ENCODE measurements at places on chromosomes 5 and 9.
A peak's percentile ranks its signal among the peaks of the same experiment; 100 is the strongest.

DNA sequence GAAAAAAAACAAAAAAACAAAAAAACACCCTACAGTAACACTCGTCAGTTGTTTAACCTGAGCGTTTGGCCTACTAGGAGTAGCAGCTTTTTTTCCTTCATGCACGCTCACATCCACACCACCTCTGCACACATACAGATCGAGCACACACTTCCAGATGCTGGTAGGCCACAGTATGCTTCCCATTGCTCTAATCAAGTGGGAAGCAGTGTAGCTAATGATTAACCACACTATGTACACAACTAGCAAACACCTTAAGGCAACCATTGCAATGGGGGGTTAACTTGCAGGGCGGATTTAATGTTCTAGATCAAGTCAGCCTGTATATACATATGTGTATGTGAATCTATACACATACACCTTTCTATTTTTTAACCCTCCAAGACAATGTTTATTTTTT lies 65.5 kb upstream of the GLRX start:
- no peak overlapping the region for H3K27ac ChIP-seq
- H3K4me1 ChIP-seq = peaks cover 6% of the 10 kb centered on the region
- no peak overlapping the region for H3K4me3 ChIP-seq
- no peaks in the 10 kb centered on the region for H3K27me3 ChIP-seq
- peaks cover 5% of the 10 kb centered on the region for H3K36me3 ChIP-seq
- DNase-seq = no peak

- H3K27me3 ChIP-seq = no peaks in the 10 kb centered on the region
- H3K36me3 ChIP-seq = no peaks in the 10 kb centered on the region
- no peak for DNase-seq
- no peaks in the 10 kb centered on the region for H3K4me1 ChIP-seq
- no peak overlapping the region for H3K27ac ChIP-seq
- H3K4me3 ChIP-seq = no peak overlapping the region
Observed at GRCh38 chr5:175629793-175630192, 28.1 kb upstream of the HRH2 start.

- H3K36me3 ChIP-seq = no peaks in the 10 kb centered on the region
- H3K27me3 ChIP-seq = no peaks in the 10 kb centered on the region
- H3K27ac ChIP-seq = no peak overlapping the region
- peaks cover 18% of the 10 kb centered on the region for H3K4me1 ChIP-seq
- no peak for DNase-seq
Observed at GRCh38 chr5:6734243-6734700, 21.0 kb downstream of the TENT4A start.

DNA sequence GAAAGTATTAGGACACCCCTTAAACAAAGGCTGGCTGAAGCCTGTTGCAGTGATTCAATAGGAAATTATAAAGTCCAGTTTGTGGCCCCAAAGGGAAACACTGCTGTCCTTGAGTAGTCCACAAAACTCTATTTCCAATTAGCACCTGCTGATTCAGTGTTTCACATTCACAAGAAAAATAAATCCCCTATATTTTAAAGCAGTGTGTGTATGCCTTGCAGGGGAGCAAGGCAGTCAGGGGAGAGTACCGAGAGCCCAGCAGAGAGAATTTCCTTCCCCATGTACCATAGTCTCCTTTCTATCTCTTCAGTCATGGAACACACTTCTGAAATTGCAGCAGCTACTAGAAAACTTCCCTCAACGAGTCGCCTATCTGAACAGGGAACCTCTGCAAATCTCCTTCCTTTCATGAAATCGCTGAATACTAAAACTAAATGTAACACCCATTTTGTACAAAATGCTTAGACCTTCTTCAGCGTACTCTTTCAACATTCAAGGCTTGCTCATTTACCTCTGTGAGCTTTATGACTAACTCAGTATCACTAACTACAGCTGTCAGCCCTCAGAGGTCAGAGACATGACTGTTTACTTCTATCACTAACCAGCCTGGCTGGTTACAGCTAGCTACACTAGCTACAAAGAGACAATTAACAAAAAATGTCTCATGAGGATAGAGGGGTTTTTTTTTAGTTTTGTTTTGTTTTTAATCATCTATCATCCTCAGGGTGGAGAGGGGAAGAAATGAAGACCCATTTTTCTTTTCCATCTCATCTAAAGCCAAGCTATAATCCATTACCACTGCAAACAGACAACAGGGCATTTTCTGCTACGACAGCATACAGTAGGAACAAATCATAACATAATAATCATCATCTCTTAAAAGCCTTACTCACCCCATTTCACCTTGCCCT lies 188.7 kb downstream of the EBF1 start:
- H3K4me3 ChIP-seq = no peak overlapping the region
- DNase-seq = no peak
- H3K27ac ChIP-seq = no peak overlapping the region
- H3K36me3 ChIP-seq = no peaks in the 10 kb centered on the region

DNA sequence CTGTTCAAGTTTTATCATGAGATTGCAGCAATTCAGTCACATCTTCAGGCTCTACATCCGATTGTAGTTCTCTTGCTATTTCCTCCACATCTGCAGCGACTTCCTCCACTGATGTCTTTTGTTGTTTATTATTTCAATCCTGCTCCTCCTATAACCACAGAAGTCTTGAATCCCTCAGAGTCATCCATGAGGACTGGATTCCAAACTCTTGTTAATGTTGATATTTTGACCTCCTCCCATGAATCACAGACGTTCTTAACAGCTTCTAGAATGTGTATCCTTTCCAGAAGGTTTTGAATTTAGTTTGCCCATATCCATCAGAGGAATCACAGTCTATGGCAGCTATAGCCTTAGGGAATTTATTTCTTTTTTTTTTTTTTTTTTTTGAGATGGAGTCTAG lies 3.6 kb downstream of the FBXO38 start:
- no peak for DNase-seq
- no peak overlapping the region for H3K4me3 ChIP-seq
- H3K27me3 ChIP-seq = no peaks in the 10 kb centered on the region
- peaks cover 14% of the 10 kb centered on the region for H3K36me3 ChIP-seq

DNA sequence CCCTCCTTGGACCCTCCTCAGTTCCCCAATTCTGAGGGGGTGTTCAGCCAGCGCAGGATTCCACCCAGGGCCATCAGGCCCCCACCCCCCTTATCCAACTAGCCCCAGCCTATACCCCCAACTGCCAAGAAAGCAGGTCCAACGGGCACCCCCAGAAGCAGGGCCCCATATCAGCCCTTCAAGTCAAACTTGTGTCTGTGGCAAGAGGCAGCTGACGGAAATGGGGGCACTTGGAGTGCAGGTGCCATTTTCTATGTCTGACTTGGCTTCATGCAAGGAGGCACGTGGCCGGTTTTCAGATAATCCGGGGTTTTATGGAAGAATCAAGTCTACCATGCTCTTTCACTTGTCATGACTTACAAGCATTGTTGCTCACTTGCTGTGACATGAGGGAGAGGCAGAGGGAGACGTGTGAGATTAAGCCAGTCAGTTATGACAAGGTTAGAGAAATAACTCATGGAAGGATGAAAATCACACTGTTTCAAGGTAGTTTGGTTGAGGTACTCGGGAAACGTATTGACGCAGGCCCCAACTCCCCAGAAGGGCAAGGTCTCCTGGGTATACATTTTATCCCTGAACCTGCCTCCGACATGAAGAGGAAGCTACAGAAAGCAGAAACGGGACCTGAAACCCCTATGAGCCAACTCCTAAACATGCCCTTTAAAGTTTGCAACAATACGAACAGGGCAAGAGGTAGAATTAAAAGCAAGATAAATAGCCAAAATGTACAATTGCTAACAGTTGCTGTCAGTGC lies 26.5 kb upstream of the CLPTM1L start:
- H3K36me3 ChIP-seq = no peaks in the 10 kb centered on the region
- H3K4me3 ChIP-seq = no peak overlapping the region
- H3K4me1 ChIP-seq = no peaks in the 10 kb centered on the region
- H3K27ac ChIP-seq = no peak overlapping the region
- DNase-seq = no peak
- peaks cover under 1% of the 10 kb centered on the region for H3K27me3 ChIP-seq

DNA sequence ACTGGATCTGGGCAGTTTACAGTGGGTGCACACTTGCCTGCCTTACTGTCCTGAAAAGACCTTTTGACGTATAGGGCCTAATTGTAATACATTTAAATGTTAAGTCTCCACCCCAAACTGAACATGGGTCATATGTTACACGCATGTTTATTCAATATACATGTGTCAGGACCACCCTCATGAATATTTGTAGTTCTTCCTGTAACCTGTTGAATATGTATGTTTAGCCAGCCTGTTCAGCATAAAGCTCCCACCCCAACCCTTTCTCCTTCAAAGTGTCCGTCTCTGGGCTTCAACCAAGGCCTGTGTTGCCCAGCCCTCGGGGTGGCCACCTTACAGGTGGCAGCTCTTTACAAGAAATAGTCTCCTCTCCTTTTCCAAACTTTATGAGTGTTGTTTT lies 180.9 kb upstream of the DAP start:
- no peaks in the 10 kb centered on the region for H3K36me3 ChIP-seq
- H3K4me3 ChIP-seq = no peak overlapping the region
- no peaks in the 10 kb centered on the region for H3K27me3 ChIP-seq
- H3K4me1 ChIP-seq = no peaks in the 10 kb centered on the region
- no peak overlapping the region for H3K27ac ChIP-seq
- no peak for DNase-seq

GRCh38 chr5:123014689-123015088 lies 21.8 kb downstream of the PPIC start:
- H3K27me3 ChIP-seq = no peaks in the 10 kb centered on the region
- no peaks in the 10 kb centered on the region for H3K4me1 ChIP-seq

DNA sequence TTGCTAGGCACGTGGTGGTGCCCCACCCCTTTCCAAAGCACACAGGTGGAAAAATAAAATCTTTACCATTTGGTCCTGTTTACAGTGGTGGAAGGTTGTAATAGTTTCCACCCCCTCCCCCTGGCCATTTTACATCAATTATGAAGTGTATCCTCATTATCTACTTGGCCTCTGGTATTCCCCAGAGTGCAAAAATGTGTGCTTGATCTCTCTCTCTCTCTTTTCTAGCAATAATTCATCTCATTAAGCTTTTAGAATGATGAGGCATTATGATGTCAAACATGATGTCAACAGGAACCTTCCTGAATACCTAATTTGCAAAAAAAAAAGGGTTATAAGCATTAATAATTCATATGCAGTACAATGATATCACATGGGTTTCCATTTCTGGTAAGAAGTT lies 3.1 kb downstream of the PDE8B start:
- H3K27me3 ChIP-seq = peaks cover 44% of the 10 kb centered on the region
- H3K4me3 ChIP-seq = no peak overlapping the region
- H3K27ac ChIP-seq = no peak overlapping the region

DNA sequence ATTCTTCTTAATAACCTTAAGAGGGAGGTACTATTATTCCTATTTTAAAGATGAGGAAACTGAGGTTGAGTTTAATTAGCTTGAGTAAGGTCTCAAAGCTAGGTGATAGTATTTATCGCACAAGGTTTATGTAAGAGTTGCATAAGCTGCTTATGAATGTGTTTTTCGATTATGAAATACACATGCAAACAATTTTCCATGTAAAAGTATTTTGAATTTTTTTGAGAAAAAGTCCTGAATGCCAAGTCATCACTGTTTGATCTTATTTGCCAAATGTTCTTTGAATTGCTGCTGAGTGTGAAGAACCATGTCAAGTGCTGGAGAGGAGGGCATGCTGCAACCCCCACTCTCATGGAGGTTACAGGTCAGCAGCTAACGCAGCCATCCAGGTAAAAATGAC lies 174.4 kb downstream of the CARTPT start:
- H3K27me3 ChIP-seq = no peaks in the 10 kb centered on the region
- no peaks in the 10 kb centered on the region for H3K36me3 ChIP-seq
- H3K4me1 ChIP-seq = no peaks in the 10 kb centered on the region
- DNase-seq = no peak

DNA sequence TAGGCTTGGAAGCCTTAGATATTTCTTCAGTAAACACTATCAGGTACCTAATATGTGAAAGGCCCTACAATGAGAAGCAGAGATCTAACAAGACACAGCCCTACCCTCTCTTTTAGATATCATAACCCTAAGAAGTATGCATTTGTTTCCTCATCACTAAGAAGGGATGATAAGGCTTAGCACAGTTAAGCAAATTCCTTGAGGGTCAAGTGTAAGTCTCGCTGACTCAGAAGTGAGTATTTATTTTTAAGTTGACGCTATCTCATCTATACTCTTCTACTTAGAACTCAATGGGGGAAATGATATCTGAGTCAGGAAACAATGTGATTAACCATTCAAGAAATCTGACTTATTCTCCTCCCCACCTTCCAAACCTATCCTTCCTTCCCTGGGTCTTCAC lies 149.7 kb downstream of the ESM1 start:
- no peak overlapping the region for H3K4me3 ChIP-seq
- H3K27ac ChIP-seq = no peak overlapping the region
- H3K36me3 ChIP-seq = no peaks in the 10 kb centered on the region

GRCh38 chr9:22446589-22446949 lies at the start of gene DMRTA1:
Gene DMRTA1 (plus strand): TSS chr9:22446824. CDS start chr9:22447066, 242 bp downstream.
- peak within 1 kb of the TSS; percentile 56 for H3K4me3 ChIP-seq
- peaks cover 6% of the 10 kb centered on the region for H3K4me1 ChIP-seq
- peak within 1 kb of the TSS; percentile 83 for H3K27ac ChIP-seq
- DNase-seq = peak; percentile 61
- H3K36me3 ChIP-seq = no peaks in the 10 kb centered on the region
- H3K27me3 ChIP-seq = no peaks in the 10 kb centered on the region

- DNase-seq = peak; percentile 20
- H3K36me3 ChIP-seq = no peaks in the 10 kb centered on the region
- peaks cover 12% of the 10 kb centered on the region for H3K4me1 ChIP-seq
- H3K27me3 ChIP-seq = no peaks in the 10 kb centered on the region
- no peak overlapping the region for H3K27ac ChIP-seq
Observed at GRCh38 chr9:99000476-99001395, 57.0 kb downstream of the COL15A1 start.

DNA sequence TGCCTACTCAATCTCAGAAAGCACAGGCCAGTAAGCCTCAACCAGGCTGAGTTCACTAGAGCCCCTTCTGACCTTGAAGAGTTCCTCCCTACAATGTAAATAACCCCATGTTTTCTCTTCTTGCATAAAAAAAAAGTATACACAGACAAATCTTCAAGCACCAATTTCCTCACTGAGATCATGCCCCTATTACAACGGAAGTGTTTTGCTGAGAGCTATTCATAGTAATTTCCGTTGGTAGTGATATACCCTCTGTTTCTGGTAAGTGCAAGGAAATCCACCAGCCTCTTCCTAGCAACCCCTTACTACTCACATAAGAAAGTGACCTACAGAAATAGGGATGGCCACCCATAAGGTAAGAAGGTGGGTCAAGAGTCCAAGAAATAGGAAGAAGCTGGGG lies 76.4 kb upstream of the TARS1 start:
- H3K4me1 ChIP-seq = peaks cover 28% of the 10 kb centered on the region
- H3K27me3 ChIP-seq = no peaks in the 10 kb centered on the region
- DNase-seq = no peak
- peak overlapping the region; percentile 9 for H3K27ac ChIP-seq

DNA sequence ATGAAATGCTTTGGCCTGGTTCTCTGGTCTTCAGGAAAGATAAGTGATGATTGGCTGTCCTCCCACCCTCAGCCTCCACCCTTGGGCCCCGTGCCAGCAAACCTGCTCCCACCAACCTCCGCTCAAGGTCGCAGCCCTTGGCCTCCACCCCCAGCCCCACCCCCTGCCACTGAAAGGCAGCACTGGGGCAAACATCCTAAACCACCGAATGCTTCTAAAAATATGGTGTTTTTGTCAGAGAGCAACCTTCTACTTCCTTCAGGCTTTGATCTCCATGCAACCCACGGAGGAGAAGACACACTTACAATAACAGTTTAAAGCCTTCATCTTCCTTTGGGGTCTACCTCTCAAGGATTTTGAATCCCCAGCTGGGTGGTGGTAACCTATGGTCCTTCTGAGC lies 24.0 kb upstream of the TCF7 start:
- H3K4me3 ChIP-seq = no peak overlapping the region
- no peaks in the 10 kb centered on the region for H3K36me3 ChIP-seq
- no peak for DNase-seq
